ENCODE measurements at places on chromosomes 1 and 21. TPM values are rescaled to one million over a fixed set of nuclear protein-coding genes. Genes with fewer than 3 reads are reported as not detected.
A peak's percentile ranks its signal among the peaks of the same experiment; 100 is the strongest.

- H3K36me3 ChIP-seq = no peaks in the 10 kb centered on the region
- no peak overlapping the region for H3K4me3 ChIP-seq
- DNase-seq = no peak
- H3K27ac ChIP-seq = no peak overlapping the region
- H3K27me3 ChIP-seq = peaks cover 1% of the 10 kb centered on the region
These were observed 83.1 kb downstream of the KCNN3 start for GRCh38 chr1:154786804-154787570.

DNA sequence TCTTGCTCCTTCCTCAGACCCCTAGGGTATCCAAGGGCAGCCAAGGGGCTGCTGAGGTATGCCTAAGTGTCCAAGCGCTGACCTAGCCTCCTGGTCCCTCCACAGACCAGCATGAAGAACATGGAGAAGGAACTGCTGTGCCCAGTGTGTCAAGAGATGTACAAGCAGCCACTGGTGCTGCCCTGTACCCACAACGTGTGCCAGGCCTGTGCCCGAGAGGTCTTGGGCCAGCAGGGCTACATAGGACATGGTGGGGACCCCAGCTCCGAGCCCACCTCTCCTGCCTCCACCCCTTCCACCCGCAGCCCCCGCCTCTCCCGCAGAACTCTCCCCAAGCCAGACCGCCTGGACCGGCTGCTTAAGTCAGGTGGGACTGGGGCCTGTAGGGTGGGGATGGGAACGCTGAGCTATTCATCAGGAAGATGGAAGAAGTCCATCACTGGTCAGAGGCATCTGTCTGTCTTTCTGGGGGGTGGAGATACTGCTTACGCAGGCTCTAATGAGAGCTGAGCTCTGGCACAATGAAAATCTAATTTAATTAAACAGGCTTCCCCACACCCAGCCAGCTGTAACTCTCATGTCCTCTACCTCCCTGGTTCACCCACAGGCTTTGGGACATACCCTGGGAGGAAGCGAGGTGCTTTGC is 1.8 kb downstream of the TRIM46 start:
- no peak overlapping the region for H3K27ac ChIP-seq
- H3K27me3 ChIP-seq = no peaks in the 10 kb centered on the region
- DNase-seq = no peak
- no peaks in the 10 kb centered on the region for H3K36me3 ChIP-seq

DNA sequence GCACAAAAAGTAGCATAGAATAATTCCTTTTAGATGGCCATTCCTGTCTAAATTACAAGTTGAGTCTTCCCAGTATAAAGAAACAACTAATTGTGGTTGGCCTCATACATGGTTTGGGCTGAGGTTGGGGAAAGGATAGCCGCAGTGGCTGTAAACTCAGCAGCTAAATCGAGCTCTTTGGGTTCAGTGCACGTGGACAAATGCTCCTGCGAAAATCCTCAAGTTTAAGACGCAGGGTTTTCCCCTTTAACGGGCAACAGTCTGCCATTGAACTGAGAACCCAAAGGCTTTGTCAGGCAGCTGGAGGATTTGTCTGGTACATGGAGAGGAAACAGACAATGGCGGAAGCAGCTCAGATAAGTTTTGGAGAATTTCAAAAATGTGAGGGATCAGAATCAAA is 331.9 kb downstream of the TGFB2 start:
- no peaks in the 10 kb centered on the region for H3K36me3 ChIP-seq
- H3K27ac ChIP-seq = no peak overlapping the region
- no peaks in the 10 kb centered on the region for H3K27me3 ChIP-seq
- H3K4me1 ChIP-seq = no peaks in the 10 kb centered on the region

DNA sequence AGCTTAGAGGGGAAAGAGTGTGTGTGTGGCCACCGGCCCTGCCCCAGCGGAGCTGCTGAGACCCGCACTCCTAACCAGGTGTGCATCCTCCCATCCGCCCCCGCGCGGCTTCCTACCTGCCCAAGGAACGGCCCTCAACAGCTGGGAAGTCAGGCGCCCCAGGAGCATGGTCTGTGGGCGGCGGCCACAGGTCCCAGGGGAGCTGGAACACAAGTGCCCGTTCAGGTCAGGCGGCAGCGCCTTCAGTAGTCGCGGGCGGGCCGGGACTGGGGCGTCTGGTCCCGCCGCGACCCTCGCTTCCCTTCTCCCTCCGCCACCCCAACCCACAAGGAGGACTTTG is 448 bp downstream of the AURKAIP1 start:
- peaks cover 37% of the 10 kb centered on the region for H3K4me1 ChIP-seq
- peak overlapping the region; percentile 79 for H3K27ac ChIP-seq
- H3K27me3 ChIP-seq = no peaks in the 10 kb centered on the region

DNA sequence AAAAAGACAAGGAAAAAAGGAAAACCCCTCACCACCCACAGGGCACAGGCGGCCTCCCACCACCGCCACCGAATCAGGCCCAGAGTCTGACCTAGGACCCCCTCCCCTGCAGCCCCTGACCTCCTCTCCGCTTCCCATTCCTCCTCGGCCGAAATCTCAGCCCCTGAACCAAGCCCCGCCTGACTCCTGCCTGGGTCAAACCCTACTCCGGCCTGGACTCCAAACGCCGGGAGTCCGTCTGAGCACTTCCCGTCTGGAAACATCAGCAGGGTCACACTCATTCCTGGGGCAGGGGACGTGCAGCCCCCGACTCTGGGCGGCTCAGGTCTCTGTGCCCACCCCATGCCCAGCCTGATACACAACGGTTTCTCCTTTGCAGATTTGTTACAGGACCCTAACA is 26.4 kb upstream of the SUMO3 start:
- peaks cover 41% of the 10 kb centered on the region for H3K4me1 ChIP-seq
- H3K36me3 ChIP-seq = peaks cover 2% of the 10 kb centered on the region
- H3K27ac ChIP-seq = no peak overlapping the region
- H3K27me3 ChIP-seq = peaks cover 2% of the 10 kb centered on the region
- no peak overlapping the region for H3K4me3 ChIP-seq

GRCh38 chr1:223844787-223845036 is 1.0 kb downstream of the TP53BP2 start:
- peak overlapping the region; percentile 88 for H3K4me3 ChIP-seq
- peak overlapping the region; percentile 93 for H3K27ac ChIP-seq
- peaks cover 1% of the 10 kb centered on the region for H3K27me3 ChIP-seq
- H3K4me1 ChIP-seq = peaks cover 28% of the 10 kb centered on the region

DNA sequence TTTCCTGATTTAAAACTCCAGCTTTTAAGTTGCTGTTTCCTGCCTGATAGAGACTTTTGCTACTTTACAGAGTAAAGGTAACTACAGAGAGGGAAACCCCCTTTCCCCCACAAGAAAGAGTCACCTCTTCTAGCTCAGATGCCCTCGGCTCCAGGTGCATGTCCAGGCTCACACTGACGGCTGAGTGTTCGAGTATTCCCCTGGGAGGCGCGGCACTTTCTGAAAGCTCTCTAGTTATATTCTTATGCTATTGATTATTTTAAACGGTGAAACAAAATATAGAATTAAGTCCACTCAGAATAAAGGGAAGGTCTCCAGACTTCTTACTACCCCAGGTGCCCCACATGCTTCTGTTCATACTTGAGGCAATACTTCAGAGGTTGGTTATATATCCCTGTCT is 160.3 kb upstream of the FMN2 start:
- no peak overlapping the region for H3K4me3 ChIP-seq
- no peaks in the 10 kb centered on the region for H3K27me3 ChIP-seq
- no peak for DNase-seq
- no peaks in the 10 kb centered on the region for H3K4me1 ChIP-seq
- H3K27ac ChIP-seq = no peak overlapping the region

DNA sequence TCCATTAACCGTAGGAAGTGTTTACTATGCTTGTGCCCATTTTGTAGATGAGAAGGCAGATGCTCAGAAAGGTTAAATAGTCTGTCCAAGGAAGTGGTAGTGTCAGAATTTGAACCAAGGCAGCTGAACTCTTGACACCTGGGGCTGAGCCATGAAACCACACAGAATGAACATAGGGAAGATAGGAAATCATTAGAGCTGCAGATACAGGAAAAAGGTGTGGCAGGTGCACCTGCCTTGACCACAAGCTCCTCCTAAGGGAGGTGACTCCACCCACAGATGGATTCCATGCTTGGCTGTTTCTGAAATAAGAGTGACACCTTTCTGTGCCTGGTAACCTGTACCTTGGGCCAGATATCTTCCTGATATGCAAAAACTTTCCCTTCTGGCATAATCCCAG is 69.9 kb upstream of the IGSF21 start:
- DNase-seq = no peak
- no peaks in the 10 kb centered on the region for H3K4me1 ChIP-seq
- peaks cover 1% of the 10 kb centered on the region for H3K27me3 ChIP-seq
- no peaks in the 10 kb centered on the region for H3K36me3 ChIP-seq

GRCh38 chr1:205260948-205261732 is 33.4 kb downstream of the TMCC2 start:
- DNase-seq = no peak
- no peak overlapping the region for H3K4me3 ChIP-seq
- H3K36me3 ChIP-seq = no peaks in the 10 kb centered on the region
- H3K27ac ChIP-seq = no peak overlapping the region
- peaks cover 3% of the 10 kb centered on the region for H3K27me3 ChIP-seq

- H3K27ac ChIP-seq = no peak overlapping the region
- no peak overlapping the region for H3K4me3 ChIP-seq
- peak; percentile 17 for DNase-seq
- no peaks in the 10 kb centered on the region for H3K27me3 ChIP-seq
- no peaks in the 10 kb centered on the region for H3K4me1 ChIP-seq
These were observed 13.4 kb upstream of the HMCN1 start for GRCh38 chr1:185720633-185721272.

DNA sequence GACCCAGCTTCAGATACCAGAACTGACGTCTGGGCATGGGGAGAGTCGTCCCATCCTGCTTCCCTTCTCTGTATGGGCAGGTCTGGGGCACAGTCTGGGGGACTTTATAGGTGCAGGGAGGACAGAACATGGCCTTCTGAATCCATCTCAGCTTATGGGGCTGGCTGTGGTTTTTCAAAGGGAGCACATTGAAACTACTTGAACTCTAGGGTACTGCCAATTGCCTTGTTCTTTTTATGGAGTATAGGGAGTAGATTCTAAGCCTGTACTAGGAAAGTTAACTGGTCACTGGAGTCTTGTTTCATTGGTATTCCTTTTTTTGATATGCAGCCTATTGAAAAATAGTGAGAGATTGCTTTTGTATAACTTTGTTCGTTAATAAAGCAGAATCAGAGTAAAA is 90.2 kb downstream of the ATP5PO start:
- H3K36me3 ChIP-seq = peaks cover 19% of the 10 kb centered on the region
- no peak overlapping the region for H3K4me3 ChIP-seq
- peaks cover 13% of the 10 kb centered on the region for H3K4me1 ChIP-seq

GRCh38 chr1:97210307-97210706 is 488.7 kb downstream of the PTBP2 start:
- DNase-seq = no peak
- no peaks in the 10 kb centered on the region for H3K36me3 ChIP-seq
- H3K4me1 ChIP-seq = no peaks in the 10 kb centered on the region
- H3K27ac ChIP-seq = no peak overlapping the region
- no peaks in the 10 kb centered on the region for H3K27me3 ChIP-seq
- no peak overlapping the region for H3K4me3 ChIP-seq

DNA sequence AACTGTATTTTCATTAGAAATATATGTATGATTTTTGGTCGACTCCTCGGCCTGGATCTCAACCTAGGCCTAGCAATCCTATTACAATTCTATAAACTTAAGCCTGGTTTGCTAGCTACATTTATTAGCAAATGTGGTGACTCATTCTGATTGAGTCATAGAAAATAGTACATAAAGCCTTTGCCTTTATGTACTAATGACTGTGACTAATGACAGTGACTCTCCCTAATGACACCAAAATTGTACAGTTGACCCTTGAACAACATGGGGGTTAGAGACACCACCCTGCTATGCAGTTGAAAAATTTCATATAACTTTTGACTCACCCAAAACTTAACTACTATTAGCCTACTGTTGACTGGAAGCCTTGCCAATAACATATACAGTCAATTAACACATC is 78.9 kb downstream of the CLEC20A start:
- DNase-seq = peak; percentile 53
- no peak overlapping the region for H3K4me3 ChIP-seq
- H3K27ac ChIP-seq = no peak overlapping the region
- no peaks in the 10 kb centered on the region for H3K27me3 ChIP-seq
- H3K36me3 ChIP-seq = no peaks in the 10 kb centered on the region

DNA sequence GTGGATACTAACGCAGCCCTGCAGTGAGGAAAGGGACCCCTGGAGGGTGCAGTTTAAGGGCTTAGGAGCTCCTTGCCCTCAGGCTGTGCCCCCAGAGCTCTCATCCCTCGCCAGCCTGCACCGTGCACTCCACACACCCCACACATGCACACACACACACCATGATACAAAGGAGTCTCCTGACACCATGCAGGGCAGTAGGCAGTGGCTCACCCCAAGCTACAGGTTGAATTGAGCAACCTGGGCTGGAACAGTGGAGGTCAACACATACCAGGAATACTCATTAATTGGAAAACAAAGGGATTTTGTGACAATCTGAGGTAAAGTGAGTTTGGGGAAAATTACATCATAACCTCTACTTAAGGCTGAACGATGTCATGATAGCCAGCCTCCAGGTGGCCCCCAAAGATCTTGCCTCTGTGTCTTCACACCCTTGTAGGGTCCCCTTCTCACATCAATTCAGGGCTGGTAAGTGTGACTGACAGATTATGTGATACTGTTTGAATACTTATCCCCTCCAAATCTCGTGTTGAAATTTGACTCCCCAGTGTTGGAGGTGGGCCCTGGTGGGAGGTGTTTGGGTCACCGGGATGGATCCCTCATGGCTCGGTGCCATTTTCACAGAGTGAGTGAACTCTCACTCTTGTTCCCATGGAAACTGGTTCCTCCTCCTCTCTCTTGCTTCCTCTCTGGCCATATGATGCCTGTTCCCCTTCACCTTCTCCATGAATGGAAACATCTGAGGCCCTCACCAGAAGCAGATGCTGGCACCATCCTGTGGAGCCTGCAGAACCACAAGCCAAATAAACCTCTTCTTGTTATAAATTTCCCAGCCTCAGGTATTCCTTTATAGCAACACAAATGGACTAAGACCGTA is 111.0 kb upstream of the RAB4A start:
- H3K4me3 ChIP-seq = no peak overlapping the region
- no peaks in the 10 kb centered on the region for H3K27me3 ChIP-seq
- no peaks in the 10 kb centered on the region for H3K36me3 ChIP-seq
- peak; percentile 30 for DNase-seq
- H3K27ac ChIP-seq = no peak overlapping the region

DNA sequence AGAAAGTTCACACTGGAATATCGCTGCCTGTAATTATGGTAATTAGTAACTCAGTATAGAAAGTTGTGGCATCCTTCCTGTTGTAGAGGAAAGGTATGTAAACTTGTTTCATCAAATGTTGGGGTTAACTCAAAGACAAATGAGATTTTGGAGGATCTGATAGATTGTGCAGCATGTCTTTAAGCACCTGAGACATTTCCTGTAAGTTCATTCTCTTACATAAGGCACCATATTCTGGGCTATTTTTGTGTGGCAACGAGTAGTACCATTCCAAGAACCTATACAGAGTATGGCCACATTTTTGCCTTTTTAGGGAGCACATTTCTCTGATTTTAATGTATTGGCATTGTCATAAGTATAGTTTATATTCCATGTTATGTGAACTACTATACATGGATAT is 88.8 kb downstream of the CDC14A start:
- DNase-seq = no peak
- H3K4me3 ChIP-seq = no peak overlapping the region
- no peak overlapping the region for H3K27ac ChIP-seq
- H3K27me3 ChIP-seq = no peaks in the 10 kb centered on the region

The PADI2 gene
- total RNA-seq = not detected

The TNFRSF4 gene
- not detected for total RNA-seq

The SLC45A1 gene
- total RNA-seq = not detected

The KRTAP7-1 gene
- total RNA-seq = not detected

The KCNA3 gene
- not detected for total RNA-seq

The IL22RA1 gene
- total RNA-seq = 2.1 TPM

The KCNJ9 gene
- not detected for total RNA-seq

Data from HepG2 (cell line).